ENCODE measurements at places on chromosomes 12 and 14.

- no peak for DNase-seq
These were observed 75.2 kb upstream of the RASSF8 start for GRCh38 chr12:25883026-25883916.

DNA sequence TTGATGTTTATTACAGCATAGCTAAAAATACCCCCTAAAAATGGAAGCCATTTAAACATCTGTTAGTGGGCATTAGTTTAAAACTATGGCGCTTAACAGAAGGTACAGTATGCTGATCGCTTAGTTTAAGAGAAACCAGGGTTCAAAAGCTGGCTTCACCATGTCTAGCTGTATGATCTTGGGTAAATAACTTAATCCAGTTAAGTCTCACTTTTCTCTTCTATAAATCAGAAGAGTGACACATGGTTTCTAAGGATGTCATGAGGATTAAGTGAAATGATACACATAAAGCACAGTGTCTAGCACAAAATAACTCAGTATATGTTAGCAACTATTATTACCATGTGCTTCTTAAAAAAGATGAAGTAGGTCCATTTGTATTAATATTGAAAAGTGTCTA lies 38.7 kb downstream of the STK38L start:
- no peak for DNase-seq

- no peak for DNase-seq
These were observed 1.5 kb downstream of the ASB2 start for GRCh38 chr14:93974833-93975232.

DNA sequence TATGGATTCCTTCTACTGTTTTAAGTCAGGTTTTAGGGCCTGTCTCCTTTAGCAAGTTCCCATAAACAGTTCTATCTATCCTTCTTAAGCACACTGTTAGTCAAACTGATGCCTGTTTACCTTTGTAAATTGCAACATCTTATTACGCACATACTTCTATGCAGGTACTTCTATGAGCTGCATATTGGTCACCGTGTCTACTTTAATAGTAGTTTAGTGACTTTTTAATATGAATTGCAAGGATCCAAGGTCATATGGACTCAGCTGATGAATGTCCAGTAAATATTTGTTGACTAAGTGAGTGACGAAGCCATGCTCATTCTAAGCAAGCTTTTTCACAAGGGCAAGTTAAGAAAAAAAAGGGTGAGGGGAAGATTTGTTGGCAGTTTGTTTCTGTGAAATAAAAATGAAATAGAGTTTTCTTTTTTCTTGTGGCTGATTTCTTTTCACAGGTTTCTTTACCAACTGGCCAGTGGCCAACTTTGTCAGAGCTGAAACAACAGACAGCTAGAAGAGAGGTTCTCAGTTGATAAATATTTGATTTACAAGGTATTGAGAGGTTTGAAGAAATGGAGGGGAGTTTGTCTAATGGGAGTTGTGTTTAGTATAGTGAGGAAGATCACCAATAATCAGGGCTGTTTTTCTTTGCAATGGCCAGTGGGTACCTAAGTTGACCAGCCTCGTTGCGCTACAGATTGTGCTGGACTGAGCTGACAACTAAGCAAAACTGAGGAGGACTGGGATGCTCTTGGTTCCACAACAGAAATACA lies 141.1 kb downstream of the SLC15A5 start:
- no peak for DNase-seq

- DNase-seq = no peak
These were observed 412.7 kb downstream of the TMTC2 start for GRCh38 chr12:83099436-83099835.
